ENCODE measurements at places on chromosomes 5 and 9.
A peak's percentile ranks its signal among the peaks of the same experiment; 100 is the strongest.

- DNase-seq = no peak
Measured at GRCh38 chr5:139757727-139758509, 37.7 kb upstream of the PSD2 start.

DNA sequence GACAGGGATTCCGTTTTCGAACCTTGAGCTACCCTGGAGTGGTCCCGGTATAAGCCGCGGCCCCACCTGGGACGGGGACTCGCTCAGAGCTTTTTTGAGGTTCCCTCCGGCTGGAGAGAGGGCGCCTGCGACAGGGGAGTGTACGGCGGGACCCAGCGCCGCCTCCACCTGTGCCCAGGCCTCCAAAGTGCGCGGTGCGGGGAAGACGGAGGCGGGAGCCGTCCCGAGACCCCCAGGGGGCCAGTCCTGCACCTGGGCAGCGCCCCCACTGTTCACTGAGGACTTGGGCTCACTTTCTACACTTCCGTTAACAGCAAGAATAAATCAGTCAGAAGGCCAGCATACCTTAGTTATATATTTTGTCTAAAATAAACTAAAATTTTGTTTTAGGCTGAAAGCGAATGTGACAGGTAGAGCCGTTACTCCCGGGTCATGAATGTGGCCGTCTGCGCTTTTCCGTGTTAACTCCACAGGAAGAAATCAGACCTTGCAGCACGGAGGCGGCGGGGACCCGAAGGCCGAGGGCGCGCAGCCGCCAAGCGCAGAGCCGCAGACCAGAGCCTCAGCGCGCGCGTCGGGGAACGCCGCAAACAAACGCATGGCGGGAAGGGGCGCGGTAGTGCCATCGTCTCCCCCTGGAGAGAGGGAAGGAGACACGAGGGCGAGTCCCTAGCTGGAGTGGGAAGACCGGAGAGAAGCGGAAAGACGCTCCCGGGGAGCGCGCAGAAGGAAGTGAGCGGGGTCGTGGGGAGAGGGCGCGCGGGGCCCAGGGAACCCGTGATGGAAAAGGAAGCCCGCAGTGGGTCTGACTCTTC is 14.1 kb downstream of the TRIM7 start:
- DNase-seq = no peak

GRCh38 chr9:6566409-6567139 is 79.0 kb downstream of the GLDC start:
- DNase-seq = peak; percentile 99

DNA sequence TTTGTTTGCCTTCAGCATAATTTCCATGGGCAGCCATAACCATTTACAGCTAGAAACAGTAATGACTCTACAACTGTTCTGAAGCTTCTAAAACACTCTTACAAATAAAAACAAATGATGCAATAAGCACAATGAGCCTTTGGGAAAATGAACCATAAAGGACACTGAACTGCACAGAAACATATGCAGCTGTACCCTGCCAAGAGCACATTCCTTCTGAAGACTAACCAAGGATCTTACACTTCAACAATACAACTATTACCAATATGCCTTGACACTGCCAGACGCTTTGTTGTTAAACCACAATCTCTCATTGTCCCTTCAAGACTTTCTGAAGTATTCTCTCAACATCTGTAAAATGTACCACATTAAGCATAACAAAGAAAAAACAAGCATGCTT is 104.2 kb upstream of the HMHB1 start:
- DNase-seq = no peak

- DNase-seq = peak; percentile 38
Measured at GRCh38 chr9:113955076-113955752, 79.1 kb downstream of the ZNF618 start.

GRCh38 chr9:98929071-98929470 is 14.6 kb upstream of the COL15A1 start:
- DNase-seq = no peak
